ENCODE measurements at places on chromosomes 4 and X.

GRCh38 chr4:146522869-146523205 is 1.1 kb upstream of the SLC10A7 start:
- DNase-seq: no peak

GRCh38 chr4:14874990-14875389 is 127.3 kb upstream of the CPEB2 start:
- no peak for DNase-seq

DNA sequence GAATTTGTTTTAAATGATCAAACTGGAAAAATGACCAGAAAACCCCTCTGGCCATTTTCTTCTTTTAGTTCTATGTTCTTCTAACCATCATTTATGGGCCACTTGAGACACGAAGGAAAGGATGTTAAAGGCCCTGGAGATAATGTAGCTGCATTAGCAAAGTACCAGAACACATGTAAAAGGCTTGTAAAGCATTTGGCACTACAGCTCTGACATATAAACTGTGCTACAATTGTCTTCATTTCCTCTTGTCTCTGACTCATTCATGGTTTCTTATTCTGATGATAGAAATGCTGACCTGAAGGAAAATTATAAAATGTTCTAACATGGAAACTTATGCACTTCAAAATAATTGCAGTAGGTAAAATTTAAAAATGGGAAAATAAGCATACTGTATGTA is 388.7 kb downstream of the FAT4 start:
- no peak for DNase-seq

DNA sequence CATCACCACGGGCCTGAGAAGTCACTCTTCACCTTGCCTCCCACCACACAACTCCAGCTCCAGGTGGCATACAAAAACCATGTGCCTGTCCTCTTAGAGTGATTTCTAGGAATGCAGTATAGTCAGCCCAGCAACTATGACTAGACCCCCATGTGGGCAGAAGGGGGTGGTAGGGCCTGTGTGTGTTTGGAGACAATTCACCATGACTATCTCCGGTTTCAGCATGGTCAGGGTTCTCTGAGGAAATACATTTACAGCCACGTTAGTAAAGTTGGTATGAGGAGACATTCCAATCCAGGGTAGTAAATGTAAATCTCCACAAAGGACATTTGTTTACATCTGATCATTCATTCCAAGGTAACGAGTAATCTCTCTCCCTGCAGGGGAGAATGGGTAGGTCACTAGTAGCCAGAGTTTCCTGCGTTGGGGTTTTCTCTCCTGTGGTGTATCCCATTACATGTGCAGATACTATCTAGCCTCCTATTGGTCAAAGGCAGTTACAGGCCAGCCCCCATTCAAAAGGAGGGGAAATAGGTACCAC is 4.2 kb upstream of the MTMR1 start:
- DNase-seq: no peak

GRCh38 chr4:105963461-105964400 is 68.5 kb downstream of the NPNT start:
- no peak for DNase-seq

DNA sequence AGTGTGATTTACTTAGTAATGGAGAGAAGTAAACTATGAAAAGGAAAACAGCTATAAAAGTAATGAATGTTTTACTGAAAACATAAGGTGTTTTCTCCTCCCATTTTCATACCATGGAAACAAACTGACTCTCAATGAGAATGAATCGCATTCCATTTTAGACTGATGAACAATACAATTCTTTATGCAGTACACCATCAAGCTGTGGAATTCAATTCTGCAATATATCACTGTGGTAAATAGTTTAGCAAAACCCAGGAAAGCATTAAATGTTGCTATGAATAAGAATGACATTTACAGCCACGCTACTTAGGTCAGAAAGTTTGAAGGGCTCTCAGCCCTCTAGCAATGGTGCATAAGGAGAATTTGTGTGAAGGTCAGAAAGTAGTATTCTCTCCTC is 7.4 kb downstream of the DCAF8L2 start:
- no peak for DNase-seq

DNA sequence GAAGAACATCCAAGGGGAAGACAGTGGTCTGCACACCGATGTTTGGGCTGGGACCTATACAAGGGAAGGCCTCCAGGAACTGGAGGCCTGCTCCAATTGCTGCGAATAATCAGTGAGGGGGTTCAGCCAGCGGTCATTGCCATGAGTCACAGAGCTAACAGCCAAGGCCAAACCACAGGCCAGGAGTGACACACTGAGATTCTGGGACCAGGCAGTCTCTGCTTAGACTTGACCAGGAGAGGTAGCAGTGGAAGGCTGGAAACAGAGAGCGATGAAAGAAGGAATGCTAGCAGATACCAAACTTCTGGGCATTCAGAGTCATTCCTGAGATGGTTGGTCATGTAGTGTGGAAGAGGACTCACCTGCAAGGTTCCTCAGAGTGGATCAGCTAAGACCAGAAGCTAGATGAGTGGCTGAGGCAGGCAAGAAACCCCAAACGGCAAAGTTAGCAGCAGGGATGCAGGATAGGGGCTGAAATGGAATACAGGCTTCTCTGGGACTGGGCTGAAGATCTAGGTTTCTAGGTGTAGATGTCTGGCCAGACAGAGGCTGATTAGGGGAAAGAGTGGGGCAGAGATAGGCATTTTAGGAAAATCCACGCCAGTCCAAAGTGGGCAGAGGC is 54.7 kb downstream of the CNGA2 start:
- no peak for DNase-seq

All from stimulated activated CD8-positive, alpha-beta memory T cell treated with anti-CD3 and anti-CD28 coated beads, Interleukin-12 subunit alpha, Interleukin-12 subunit beta, amount 100 ng/mL, for 1 hour (primary cell).